Thoracic aorta (tissue), 2 donors: ENCODE measurements at places on chromosomes 6 and 20. TPM values are rescaled to one million over a fixed set of nuclear protein-coding genes. Genes with fewer than 3 reads are reported as not detected.
A peak's percentile ranks its signal among the peaks of the same experiment; 100 is the strongest.

- DNase-seq, result no peak
Observed at GRCh38 chr20:31535298-31535697, 21.1 kb downstream of the HM13 start.

DNA sequence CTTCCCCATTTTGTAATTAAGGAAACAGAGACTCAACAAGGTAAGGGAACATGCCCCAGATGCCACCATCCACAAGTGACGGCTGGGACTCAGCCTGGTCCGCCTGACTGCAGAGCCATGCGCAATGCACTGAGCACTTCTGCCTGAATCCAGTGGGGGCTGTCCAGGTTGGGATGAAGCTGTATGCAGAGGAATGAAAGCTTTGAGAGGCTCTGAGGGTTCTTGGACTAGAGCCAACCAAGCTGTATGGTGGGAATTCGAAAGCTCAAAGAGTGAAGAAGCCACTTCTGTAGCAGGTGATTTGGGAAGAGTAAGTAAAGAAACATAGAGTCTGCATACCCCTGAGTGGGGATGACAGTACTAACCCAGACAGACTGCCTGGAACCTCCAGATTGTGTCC lies 127.6 kb upstream of the AKAP12 start:
- no peak for DNase-seq

- DNase-seq, result no peak
Observed at GRCh38 chr6:32945108-32945760, 4.4 kb upstream of the HLA-DMB start.

- no peak for DNase-seq
Observed at GRCh38 chr6:56459030-56459805, 183.5 kb downstream of the DST start.

The MAS1 gene
- total RNA-seq, result 0.14 TPM

The GHRH gene
- not detected for total RNA-seq

The PNLDC1 gene
- total RNA-seq, result 0.54 TPM

The GRM1 gene
- 0.54 TPM for total RNA-seq

DNA sequence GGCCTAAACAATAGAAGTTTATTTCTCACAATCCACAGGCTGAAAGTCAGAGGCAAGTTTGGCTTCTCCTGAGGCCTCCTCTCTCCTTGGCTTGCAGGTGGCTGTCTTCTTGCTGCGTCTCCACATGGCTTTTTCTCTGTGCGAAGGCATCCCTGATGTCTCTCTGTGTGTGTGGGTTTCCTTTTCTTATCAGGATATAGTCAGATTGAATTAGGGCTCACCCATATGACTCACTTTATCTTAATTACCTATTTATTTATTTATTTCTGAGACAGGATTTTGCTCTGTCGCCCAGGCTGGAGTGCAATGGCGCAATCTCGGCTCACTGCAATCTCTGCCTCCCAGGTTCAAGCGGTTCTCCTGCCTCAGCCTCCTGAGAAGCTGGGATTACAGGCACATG lies 30.7 kb downstream of the LINC00237 start:
- no peak for DNase-seq

GRCh38 chr6:139841794-139842215 lies 467.4 kb upstream of the CITED2 start:
- DNase-seq, result no peak

DNA sequence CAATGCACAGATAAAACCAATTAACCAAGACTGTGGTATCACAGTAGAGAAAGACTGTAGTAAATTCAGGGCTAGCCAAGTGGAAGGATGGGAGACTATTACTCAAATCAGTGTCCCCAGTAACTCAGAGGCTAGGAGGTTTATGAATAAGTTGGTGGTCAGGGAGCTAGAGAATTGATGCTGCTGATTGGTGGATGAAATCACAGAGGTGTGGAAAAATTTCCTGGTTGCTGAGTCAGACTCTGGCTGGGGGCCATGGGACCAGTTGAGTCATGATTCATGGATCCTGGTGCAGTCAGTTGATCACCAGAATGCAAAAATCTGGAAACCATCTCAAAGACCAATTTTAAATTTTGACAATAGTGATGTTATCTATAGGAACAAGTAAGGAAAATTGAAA lies 555.9 kb downstream of the C6orf118 start:
- no peak for DNase-seq

DNA sequence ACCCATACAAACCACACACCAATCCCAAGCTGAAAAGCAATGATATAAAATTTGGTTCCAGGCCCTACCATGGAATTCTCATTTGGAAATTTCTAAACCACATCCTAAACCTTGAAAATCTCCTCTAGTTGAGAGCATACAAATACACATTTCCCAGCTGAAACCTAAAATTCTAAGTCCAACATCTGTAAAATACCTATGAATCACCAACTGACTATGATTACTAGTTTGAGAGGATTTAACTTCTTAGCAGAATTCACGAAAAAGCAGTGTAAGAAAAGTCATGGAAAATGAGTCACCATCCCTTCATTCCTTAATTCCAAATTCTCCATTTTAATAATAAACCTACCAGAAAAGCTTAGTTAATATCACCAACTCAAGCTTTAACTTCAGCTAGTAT lies 15.4 kb downstream of the RANBP9 start:
- DNase-seq, result no peak

- no peak for DNase-seq
Observed at GRCh38 chr6:35681298-35681697, 7.4 kb downstream of the FKBP5 start.

- DNase-seq, result no peak
Observed at GRCh38 chr6:158756126-158756525, 63.0 kb downstream of the EZR start.

DNA sequence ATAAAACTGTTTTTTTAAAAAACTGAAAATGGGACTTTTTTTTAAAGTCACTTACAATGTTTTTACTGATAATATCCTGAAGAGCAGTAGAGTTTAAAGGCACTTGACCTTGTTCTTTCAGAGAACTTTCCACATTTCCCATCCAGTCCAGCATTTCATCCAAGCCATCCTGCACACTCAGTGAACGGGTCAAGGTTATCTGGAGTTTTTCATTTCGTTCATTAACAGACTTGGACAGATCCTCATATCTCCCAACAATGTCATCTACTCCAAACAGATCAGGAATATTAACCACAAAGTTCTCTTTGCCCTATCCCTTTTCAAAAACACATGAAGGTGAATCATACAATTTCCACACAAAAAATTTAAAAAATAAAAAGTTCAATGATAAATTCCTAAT lies 69.1 kb downstream of the DST start:
- DNase-seq, result no peak

DNA sequence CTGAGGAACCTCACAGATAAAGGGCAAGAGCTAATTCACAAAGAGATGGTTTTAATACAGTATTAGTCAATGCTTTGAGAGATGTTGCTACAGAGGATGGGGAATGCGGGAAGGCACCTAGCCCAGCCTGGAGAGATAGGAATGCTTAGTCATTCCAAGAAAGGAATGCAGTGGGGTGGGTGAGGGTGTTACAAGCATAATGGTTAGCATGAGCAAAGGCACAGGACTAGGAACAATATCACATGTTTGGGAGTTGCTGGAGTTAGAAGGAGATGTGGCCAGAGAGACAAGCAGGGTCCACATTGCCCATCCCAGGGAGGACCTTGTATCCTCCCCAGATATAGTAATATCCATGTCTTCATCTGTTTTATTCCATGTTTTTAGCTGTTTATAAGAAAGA lies 107.0 kb upstream of the OGFRL1 start:
- no peak for DNase-seq

GRCh38 chr6:19979059-19979458 lies 141.9 kb downstream of the ID4 start:
- DNase-seq, result no peak

- DNase-seq, result no peak
Observed at GRCh38 chr6:6007366-6008088, 802 bp upstream of the NRN1 start.

DNA sequence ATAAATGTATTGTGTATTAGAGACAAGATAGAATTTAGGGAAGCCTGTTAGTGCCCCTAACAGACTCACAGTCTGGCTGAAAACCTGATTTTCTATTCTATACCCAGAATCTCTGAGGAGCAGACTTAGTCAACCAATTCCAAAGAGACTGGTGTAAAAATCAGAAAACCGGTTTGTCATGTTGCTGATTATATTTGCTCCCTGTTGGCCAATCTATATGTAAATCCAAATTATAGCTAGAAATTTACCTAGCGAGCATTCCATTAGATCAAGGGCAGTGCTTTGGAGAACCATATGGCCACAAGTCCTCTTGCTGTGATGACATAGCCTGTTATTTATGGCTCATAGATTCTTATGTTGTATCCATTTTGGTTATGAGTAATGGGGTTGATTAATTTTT lies 4.8 kb downstream of the NFYA start:
- no peak for DNase-seq

The NT5DC1 gene
- 25.0 TPM for total RNA-seq

- DNase-seq, result no peak
Observed at GRCh38 chr6:140463312-140463710, 1088.9 kb upstream of the CITED2 start.

- no peak for DNase-seq
Observed at GRCh38 chr6:147287869-147288271, 83.7 kb downstream of the STXBP5 start.

DNA sequence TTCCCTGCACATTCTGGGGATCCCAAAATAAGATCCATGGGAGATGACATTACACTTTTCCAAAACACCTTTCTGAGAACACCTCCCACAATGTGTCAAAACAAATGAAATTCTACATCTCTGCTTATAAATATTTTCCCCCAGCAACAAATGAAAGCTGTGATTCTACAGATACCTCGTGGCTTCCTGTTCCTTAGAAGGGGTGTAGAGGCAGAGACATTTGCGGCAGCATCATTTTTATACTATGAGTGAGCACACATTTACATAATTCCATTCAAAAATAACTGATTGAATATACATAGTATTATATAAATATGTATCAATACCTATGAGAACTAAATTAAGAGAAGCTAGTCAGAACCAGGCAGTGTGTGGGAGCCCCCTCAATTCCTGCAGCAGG lies 213.9 kb upstream of the JARID2 start:
- DNase-seq, result no peak

GRCh38 chr6:7260291-7261031 lies 52.5 kb downstream of the SSR1 start:
- no peak for DNase-seq

The RIMS1 gene
- total RNA-seq, result 5.7 TPM

GRCh38 chr6:30013291-30013922 lies 47.7 kb upstream of the POLR1H start:
- no peak for DNase-seq

DNA sequence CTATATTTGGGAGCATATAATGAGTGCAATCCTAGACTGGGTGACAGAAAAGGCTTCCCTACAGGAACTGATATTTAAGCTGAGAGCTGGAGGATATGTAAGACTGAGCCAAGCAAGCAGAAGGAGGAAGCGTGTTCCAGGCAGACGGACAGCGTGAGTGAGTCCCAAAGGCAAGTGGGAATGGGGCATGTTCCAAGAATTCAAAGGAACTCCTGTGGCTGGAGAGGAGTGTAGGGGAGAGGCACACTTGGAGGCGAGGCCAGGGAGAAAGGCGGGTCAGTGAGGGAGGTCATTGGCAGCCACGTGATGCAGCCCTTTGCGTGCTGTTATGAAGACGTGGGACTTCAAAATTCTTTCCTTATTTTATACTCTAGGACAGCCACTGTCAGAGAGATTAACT lies 27.9 kb upstream of the SGK1 start:
- DNase-seq, result no peak

- DNase-seq, result no peak
Observed at GRCh38 chr6:110537208-110538123, 61.1 kb upstream of the SLC22A16 start.

The SIRPA gene
- 62.9 TPM for total RNA-seq

- DNase-seq, result no peak
Observed at GRCh38 chr6:122645256-122645655, 35.1 kb downstream of the PKIB start.

DNA sequence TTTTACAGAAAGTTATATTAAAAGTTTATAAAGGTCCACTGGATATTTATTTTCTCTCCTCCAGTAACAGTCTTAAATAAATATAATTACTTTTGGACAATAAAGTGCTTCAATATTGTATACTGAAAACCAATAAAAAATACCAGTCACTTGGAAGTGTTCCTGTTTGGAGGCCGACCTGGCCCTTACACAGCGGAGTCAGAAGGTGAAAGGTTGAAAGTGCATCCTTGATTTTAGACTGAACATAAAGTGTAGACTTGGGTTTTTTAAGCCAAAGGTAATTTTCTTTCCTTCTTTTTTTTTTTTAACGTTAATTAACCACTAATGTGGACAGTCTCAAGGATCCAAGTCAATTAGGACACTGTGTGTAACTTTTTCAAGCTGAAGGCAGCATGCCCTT lies 152.3 kb upstream of the TBX18 start:
- no peak for DNase-seq

The MTFR2 gene
- 0.41 TPM for total RNA-seq

- DNase-seq, result peak; percentile 43
Observed at GRCh38 chr6:131779304-131779703, 28.5 kb upstream of the ENPP1 start.

DNA sequence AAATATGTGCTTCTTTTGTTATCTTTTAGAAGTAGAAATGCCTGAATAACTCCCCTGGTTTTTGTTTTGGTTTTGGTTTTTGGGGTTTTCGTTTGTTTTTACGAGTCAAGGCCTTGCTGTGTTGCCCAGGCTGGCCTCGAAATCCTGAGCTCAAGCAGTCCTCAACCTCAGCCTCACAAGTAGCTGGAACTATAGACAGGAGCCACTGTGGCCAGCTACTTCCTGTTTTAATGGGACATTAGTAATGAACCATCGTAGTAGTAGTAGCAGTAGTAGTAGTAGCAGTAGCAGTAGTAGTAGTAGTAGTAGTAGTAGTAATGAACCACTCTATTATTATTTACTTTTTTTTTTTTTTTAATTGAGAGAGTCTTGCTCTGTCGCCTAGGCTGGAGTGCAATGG lies 66.0 kb downstream of the UBR2 start:
- no peak for DNase-seq

The CAGE1 gene
- not detected for total RNA-seq

GRCh38 chr6:170596426-170596825 lies 12.0 kb upstream of the PDCD2 start:
- DNase-seq, result no peak

The FRK gene
- 16.0 TPM for total RNA-seq

DNA sequence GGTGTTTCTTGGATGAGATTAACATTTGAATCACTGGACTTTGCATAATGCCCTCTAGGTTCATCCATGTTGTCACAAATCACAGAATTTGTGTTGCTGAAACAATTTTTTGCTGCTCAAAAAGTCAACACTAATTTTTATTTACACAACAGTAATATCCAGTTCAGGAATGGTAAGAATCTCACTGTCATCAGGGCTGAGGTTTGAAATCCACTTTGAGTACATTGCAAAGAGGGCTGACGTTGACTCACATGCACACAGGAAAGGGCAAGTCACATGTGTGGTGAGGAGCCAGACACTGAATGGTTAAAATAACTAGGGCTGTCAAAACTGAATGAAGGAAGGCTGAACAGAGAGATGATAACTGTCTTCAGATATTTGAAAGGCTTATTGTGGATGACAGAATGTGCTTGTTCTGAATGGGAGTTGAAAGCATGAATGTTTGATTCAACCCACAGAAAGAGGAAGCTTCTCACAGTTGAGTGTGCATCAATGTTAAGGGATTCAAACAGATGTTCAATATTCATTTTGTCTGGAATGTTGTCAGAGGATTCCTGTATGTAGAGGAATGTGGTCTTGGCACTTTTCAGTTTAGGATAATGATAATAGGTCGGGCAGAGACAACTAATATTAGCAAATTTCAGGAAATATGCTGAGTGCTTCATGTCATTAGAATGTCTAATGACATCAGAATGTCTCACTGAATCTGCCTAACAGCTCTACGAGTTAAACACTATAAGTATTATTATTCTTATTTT lies 3.6 kb upstream of the ADGRG6 start:
- DNase-seq, result no peak
